ENCODE measurements at places on chromosomes 16 and 17.

GRCh38 chr17:71974051-71974450 lies 146.8 kb upstream of the SOX9 start:
- no peak for DNase-seq

GRCh38 chr17:7856011-7856810 lies 1.1 kb downstream of the NAA38 start:
- no peak for DNase-seq

GRCh38 chr17:81734405-81735263 lies 22.6 kb downstream of the SLC25A10 start:
- no peak for DNase-seq

DNA sequence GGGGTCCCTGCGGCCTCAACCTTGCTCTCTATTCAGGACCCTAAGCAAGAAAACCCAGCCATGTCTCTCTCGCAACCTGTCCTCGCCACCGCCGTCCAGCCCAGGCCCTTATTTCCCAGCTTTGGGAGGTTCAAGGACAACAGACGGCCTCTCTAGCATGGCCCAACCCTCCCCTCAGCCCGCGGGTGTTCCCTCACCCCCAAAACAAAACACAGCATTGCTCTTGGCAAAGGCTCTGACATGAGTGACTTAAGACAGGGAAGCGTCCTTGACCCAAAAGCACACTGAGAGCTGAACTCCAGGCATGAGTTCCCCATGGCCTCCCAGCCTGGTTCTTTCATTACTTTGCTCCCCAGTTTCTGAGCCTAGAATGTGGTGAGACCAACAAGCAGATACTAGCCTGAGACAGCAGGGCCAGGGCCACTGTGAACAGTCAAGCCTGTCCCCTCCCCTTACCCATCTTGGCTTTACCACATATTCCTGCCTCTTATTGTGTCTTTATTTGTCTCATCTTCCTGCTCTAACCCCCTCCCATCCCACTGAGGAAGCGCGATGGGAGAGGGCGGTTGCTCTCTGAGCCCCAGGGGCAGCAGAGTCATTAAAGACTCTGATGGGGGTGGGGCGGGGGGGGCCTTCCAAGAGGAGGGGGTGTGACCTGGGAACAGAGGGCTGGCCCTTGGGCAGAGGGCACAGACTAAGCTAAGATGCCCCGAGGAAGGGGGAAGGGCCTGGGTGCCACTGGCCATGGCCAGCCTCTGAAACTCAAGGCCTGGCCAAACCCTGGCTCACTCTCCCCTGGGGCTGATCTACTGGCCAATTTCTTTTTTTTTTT lies 11.8 kb downstream of the SREBF1 start:
- no peak for DNase-seq

GRCh38 chr17:58224315-58224714 lies 5.3 kb upstream of the MKS1 start:
- peak; percentile 52 for DNase-seq

- DNase-seq: no peak
Observed at GRCh38 chr17:73566905-73567782, 77.1 kb downstream of the SDK2 start.

- DNase-seq: no peak
Observed at GRCh38 chr17:20266806-20267458, 200.4 kb downstream of the LGALS9B start.

DNA sequence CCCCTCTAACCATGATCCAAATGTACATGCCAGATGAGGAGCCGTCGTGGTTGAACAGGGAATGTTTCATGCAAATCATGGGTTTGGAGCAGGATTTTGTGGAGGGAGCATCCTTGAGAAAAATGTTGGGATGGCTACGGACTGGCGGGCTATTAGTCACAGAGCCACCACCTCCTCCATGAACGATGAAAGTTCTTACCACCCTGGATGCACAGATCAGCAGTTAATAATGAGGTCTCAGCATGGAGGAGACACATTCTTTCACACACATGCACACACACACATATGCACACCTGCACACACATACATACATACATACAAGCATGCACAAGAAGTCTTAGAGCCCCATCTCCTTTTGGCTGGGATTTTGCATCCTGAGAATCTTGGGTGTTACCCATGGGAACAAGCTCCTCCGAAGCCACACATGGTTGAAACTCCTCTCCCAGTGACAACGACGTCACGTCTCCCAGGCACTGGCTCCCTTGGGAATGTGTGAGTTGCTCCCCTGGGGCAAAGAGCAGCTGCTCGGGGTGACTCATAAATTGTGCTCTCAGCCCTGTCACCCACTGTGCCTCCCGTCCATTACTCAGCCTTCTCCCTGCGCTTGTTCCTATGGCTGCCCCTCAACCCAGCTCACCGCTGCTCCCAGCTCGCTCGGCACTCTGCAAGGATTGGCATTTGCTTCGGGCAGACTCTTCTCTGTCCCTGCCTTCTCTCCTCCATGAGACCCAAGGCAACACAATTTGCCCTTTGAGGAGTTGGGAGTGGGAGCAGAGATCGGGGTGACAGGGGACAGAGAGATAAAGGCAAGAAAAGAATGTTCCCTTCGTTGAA lies 344.6 kb downstream of the SOX9 start:
- peak; percentile 73 for DNase-seq

DNA sequence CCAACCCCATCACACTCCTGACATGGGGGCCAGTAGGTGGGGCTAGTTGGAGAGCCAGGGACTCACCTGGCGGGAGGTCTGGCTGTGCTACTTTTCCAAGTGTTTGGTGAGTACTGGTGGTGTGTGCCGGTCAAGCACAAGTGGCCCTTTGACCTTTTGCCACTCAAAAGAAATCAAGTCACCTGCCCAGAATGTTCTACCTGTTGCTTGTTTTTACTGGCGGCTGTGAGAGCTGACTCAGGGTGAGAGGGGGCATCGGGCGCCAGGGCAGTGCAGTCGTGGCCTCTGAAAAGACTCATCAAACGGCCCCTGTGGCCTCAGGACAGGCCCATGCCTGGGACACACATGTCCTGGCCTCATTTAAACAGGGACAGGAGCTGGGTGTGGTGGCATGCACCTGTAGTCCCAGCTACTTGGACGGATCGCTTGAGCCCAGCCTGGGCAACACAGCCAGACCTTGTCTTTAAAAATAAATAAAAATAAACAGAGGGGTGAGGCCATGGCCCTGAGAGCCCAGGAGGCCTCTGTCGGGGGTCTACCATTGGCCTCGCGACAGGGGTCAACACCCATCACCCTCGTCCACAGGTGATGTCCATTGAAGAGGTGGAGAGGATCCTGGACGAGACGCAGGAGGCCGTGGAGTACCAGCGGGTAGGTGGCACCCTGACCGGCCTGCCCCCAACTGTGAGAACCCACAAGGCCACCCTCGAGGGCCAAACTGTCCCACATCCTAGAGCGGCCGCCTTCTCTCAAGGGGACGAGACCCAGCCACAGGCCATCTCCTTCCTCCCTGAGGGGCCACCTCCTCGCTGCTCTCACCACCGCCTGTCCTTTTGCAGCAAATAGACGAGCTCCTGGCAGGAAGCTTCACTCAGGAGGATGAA lies 5.0 kb downstream of the CHMP6 start:
- no peak for DNase-seq

DNA sequence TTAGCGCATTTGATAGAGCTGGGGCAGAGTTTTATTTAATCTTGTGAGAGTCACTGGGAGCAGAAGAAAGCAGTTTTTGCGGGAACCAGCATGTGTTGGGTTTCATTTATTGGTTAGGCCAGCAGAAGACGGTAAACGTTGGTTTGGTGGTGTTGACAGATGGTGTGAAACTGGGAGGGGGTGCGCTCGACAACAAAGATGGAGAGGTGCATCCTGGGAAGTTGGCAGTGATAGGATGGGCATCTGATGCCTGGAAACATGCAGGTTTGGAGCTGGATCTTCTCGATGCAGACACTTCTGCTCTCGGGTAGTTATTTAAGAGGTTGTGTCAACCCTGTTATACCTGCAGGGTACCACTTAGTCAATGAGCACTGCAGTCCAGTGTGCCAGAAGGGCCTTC lies 24.9 kb upstream of the CLEC18A start:
- DNase-seq: no peak

GRCh38 chr17:81437191-81437651 lies 42.0 kb downstream of the BAHCC1 start:
- DNase-seq: no peak

- no peak for DNase-seq
Observed at GRCh38 chr17:16283705-16284104, 66.7 kb downstream of the PIGL start.

GRCh38 chr16:66752958-66753357 lies 1.5 kb upstream of the DYNC1LI2 start:
- no peak for DNase-seq

DNA sequence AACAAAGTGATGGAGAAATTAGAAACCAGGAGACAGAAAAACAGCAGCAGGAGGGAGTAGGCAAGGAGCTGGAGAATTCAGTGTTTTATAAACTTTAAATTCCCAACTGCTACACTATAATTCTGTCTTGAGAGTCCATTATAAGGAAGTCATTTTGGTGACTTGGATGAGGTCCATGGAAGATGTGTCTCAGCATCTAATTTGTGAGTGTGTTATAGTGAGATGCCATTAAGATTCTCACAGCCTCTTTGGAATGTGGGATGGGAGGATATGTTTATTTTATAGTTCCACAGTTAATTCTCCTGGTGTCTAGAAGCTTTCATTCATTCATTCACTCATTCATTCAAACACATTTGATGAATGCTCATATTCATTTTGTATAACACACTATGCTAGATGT lies 206.0 kb upstream of the MYOCD start:
- DNase-seq: no peak

- DNase-seq: no peak
Observed at GRCh38 chr16:22961206-22961605, 147.2 kb downstream of the HS3ST2 start.

DNA sequence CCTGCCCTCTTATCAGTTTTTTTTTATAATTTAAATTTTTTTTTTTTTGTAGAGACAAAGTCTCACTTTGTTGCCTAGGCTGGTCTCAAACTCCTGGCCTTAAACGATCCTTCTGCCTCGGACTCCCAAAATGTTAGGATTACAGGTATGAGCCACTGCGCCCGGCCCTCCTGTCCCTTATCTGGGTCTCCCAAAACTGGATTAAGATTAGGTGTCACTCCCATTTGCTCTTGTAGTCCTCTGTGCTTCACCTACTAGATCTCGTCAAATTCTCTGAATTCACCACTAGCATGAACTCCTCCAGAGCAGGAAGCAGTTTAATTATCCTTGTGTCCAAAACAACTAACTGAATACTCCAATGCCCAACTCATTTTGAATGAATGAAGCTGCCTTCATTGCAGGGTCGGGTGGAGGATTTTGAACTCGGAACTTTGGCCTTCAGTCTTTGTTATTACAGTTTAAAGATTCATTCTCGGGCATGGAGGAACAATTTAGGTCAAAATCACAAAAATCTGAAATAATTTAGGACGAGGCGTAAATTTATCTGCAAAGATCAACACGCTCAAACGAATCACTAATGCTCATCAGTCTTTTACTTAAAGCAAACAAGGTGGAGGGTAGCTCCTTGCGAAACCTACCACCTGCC lies 802 bp upstream of the ATXN2L start:
- no peak for DNase-seq

DNA sequence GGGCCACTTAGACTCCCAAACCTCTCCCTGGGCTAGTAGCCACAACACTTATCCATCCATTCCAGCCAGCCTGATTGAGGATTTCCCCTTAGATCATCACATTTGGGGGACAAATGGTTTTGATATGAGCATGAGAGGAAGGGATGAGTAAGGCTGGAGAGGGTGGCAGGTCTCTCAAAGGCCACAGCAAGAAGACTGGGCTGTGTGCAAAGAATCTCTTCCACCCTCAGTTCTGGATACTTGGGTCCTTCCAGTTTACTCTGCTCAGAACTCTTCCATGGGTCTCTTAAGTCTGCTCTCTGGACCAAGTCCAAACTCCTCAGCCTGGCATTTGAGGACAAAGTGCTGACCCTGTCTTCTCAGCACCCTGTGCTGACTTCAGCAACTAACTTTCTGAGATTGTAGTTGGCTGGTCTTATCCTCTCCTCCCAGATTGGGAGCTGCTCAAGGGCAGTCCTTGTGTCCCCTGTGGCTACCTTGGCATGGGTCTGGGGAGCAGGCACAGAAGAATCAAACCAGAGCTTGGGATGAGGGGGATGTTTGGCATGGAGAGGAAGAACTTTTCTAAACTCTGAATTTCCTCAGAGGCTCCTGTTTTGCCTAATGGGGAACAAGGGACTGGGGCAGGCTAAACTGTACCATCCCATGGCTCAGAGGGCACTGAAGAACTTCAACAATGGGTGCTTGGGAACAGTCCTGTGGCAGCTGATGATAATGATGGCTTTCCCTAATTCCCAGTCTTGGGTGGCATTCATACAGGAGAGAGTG lies 3.1 kb upstream of the NFATC3 start:
- no peak for DNase-seq

DNA sequence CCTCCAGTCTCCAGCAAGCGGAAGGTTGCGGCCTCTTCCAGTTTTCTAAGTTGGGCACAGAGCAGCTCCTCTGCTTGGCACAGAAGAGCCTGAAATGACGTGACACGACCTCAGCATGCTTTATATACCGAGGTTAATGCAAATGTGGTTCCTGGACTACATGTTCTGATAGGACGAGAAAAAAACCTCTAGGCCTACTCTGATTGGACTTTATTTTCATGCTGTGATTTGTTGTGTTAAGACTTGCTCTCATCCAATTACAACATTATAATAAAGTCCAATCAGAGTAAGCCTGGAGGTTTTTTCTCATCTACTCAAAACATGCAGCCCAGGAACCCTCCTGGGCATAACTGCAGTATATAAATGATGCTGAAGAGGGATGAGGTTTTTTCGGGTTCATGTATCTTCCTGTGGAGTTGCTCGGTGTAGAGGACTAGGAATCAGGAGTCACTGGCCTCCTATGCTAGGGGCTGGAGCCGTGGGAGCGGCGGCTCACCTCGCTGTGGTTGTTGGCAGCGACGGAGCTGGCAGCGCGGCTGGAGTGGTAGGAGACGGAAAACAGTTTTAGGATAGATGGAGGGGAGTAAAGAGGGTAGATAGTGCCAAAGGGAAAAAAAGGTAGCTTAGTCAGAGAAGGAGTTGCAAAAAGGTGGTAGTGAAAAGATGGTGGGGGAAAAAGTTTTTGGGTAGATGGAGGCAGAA lies 878.0 kb downstream of the KCNJ18 start:
- no peak for DNase-seq

DNA sequence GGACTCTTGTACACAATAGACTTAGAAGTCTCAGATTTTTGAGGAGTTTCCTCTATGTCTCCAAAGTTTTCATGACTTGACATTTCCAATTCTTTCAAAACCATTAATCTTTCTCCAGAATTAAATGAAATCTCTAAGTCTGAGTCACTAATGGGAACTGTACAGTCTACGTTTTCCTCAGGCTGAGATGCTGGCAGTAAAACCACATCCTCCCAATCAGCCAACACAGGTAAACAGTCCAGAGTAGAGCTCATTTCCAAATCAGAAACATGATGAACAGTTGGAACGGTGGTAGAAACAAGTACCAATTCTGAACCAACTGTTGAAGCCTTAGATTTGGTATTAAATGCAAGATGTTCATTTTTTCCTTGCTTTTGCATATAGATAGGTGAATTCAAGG lies 7.9 kb downstream of the ERI2 start:
- no peak for DNase-seq

- DNase-seq: no peak
Observed at GRCh38 chr16:4787627-4788482, at the start of gene SEPTIN12. Gene SEPTIN12 (minus strand): TSS chr16:4788345. CDS start chr16:4787645, 700 bp downstream.

All from HFF-Myc (cell line).